Heart right ventricle (tissue), 16 donors: ENCODE measurements at places on chromosomes 6 and 20. TPM values are rescaled to one million over a fixed set of nuclear protein-coding genes. Genes with fewer than 3 reads are reported as not detected.

The PIGU gene
- total RNA-seq: 14.3 TPM

The KHDRBS2 gene
- not detected for total RNA-seq

The NHLRC1 gene
- total RNA-seq: 1.1 TPM

The ZDHHC14 gene
- total RNA-seq: 16.6 TPM

The SLC17A3 gene
- total RNA-seq: not detected

The BPIFA1 gene
- not detected for total RNA-seq

The SDC4 gene
- 69.2 TPM for total RNA-seq

The DUSP15 gene
- 1.7 TPM for total RNA-seq

The SRSF6 gene
- 51.6 TPM for total RNA-seq

The PRKN gene
- 27.5 TPM for total RNA-seq

The RNF144B gene
- 8.8 TPM for total RNA-seq

- no peak for DNase-seq
Measured at GRCh38 chr6:168242940-168243225, 76.7 kb downstream of the DACT2 start.

GRCh38 chr6:149122850-149123821 is 194.4 kb upstream of the TAB2 start:
- DNase-seq: no peak

DNA sequence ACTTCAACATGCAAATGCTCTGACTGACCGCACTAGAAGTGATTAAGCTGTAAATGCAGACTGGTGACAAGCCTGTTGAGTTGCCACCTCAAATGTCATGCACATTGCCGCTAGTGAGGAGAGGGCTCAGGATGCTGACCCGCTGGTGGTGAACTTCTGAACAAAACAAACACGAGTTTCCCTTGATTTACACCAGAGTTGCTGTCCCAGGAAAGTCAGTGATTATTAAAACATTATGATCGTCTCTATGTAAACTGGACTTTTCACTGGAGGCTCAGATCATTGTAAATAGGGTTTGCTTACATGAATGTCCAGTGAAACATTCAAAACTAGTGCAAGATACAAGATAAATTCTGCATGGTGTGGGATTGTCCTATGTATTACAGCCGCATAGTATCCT is 420.1 kb downstream of the PREX1 start:
- DNase-seq: no peak

DNA sequence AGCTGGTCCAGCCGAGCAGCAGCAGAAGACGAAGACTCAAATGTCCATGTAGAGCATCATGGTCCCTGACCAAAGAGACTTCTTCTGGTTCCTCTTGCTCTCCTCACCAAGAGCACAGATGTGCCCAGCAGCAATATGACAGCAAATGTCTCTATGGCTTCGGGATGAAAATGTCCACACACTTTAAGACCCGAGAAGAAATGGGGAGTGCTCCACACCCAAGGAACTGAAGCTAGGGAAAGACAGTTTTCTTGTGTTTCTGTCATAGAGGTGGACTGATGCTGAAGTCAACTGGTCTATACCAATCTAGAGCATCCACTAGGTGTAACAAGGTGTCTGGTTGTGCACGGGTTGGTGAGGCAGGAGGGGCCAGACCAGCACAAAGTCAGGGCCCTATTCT is 4.5 kb upstream of the CPNE1 start:
- DNase-seq: no peak

DNA sequence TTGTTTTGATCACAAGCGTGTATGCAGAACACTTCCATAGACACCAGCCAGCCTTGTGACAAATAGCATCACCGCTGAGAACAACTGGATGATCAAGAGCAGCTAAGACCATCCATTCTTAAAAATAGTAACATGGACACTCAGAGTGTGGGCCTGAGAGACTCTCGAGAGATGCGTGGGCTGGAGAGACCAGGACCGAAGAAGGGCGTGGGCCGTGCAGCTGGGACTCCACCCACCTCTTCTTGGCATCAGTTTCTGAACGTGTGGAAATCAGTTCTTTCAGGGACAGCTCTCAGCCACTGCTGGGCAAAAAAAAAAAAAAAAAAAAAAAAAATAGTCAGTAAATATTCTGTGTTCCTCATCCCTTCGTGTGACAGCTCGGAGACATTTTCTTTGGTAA is 314.5 kb upstream of the CDH4 start:
- no peak for DNase-seq

DNA sequence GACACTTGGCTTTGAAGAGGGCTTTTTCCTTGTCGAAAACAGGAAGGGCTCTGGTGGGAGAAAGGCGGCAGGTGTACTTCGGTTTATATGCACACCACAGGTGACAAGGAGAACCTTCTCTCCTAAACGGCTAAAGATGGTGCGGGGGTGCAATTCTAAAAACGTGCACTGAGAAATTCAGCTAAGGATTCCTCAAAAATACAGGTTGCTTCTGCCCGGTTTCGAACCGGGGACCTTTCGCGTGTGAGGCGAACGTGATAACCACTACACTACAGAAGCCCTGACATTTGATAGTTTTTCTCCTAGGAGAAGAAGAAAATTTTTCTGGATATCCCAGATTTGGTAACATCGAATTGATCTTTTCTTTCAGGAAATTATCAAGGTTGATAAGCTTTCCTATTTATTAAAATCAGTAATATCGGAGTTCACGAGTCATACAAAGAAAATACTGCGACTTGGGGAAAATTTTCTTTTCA is 32.0 kb downstream of the POM121L2 start:
- no peak for DNase-seq

- no peak for DNase-seq
Measured at GRCh38 chr6:139990856-139991465, 616.5 kb upstream of the CITED2 start.

- peak; percentile 28 for DNase-seq
Measured at GRCh38 chr6:128725271-128726233, 157.4 kb upstream of the LAMA2 start.

GRCh38 chr20:32600681-32601237 is 15.6 kb upstream of the NOL4L start:
- no peak for DNase-seq

GRCh38 chr20:4113615-4114603 is 98.6 kb upstream of the RNF24 start:
- DNase-seq: no peak

DNA sequence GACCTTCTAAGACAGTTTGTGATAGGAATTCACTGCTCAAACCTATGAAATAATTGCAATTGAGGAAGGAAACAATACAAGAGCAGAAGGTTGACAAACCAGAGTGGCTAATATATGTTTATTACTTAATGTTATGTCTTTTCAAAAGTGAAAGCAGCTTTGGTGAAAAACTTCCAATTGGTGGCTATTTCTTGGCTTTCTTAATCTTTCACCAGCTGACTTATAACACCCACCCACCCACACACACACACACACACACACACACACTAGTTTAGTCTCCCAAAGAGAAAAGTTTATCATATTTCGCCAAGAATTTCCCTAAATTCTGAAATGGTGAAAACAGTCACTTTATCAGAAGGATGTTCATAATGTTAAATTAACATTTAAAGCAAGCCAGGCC is 583.5 kb downstream of the EYS start:
- no peak for DNase-seq

GRCh38 chr20:32438331-32438858 is 80.3 kb downstream of the ASXL1 start:
- DNase-seq: no peak

DNA sequence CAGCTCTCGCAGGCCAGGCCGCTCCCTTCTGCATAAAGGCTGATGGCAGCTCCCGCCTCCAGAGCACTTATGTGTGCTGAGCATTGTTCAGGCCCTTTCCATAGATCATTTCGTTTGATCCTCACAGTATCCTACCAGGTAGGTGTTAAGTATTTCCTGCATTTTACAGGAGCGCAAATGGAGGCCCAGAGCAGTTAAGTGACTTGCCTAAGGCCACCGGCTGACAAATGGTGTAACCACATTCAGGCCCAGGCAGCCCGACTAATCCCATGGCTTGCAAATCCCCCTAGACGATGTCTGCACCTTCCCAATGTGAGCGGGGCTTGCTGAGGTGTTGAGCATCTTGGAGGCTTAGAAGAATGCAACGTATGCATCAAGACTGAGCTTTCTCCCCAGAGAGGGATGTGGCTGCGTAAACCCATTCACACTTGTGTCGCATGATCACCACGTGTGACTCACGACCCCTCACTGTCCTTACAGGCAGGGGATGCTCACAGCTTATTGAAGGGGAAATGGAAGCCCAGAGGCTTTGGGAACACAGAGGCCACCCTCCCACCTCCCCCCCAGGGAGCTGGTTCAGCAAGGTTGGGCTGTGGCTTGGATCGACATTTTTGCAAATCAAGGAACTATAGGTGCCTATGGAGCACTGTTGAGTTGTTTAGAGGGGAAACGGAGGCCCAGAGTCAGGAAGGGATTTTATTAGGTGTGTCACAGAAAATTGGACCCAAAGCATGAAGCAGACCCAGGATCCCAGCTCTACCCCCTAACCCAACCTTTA is 7.0 kb downstream of the BPIFB2 start:
- DNase-seq: no peak

- DNase-seq: no peak
Measured at GRCh38 chr20:57953638-57954037, 243.8 kb upstream of the PMEPA1 start.

- no peak for DNase-seq
Measured at GRCh38 chr6:121844898-121845297, 409.5 kb downstream of the GJA1 start.

DNA sequence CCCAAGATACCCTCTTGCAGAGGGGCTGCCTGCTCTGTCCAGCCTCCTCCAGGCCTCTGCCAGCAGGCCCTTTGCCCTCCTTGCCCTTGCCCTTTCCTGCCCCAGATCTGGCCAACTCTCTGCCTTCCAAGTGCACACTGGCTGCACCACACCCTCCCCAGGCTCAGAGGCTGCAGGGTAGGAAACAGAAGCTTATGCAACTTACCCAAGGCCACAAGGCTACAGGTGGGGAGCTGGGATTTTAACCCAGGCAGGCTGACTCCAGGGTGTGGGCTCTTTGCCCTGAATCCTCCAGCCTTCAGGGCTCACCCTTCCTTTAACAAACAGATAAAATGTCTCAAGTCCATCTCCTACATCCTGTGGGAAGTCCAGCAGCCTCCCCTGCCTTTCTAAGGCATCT is 14.5 kb upstream of the TRAF3IP2 start:
- DNase-seq: no peak

DNA sequence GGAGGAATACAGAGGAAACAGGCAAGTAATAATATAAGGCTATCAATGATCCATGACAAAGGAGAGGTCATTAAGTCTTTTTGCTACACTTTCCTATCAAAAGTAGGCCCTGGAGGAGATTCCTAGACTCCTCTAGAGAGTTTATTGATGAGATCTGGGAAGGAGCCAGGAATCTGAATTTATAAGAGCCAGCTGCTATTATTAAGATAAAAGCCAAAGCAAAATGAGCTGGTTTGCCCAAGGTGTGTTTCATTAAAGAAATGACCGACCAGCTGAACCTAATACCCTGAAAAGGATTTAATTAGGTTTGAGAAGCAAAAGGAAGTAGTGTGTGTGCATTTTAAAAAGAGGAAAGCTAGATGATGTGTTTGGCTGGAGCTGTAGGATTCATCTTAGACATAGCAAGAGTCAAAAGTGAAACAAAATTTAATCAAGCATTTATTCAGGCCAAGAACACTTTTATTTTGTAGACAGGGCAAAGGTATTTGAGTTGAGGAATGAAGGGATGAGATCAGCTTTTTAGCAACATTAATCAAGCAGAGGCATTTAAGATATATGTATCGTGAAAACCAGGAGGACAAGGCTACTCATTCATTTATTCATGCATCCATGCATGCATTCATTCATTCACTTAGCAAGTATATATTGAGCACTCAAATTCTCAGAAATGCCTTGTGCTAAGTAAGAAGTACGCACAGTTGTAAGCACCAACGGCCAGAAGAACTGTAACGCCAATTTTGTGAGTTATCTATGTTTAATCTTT is 43.5 kb upstream of the SCAF8 start:
- DNase-seq: no peak

DNA sequence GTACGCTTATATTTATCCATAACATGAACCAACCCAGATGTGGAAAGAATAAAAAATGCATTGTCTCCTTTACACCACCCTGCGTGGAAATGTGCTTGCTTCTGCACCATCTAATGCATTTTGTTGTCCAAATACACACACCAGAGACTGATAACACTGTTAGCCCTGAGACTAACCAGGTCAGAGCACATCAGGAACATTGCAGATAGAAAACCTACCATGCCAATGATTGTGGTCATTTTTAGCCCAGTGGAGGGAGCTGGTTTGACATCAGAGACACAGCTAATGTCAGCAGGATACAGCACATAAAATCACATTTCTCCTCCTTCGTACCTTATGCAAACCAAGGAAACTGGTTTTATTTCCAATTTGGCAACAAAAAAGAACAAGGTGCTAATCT is 528.7 kb downstream of the DOK5 start:
- no peak for DNase-seq

DNA sequence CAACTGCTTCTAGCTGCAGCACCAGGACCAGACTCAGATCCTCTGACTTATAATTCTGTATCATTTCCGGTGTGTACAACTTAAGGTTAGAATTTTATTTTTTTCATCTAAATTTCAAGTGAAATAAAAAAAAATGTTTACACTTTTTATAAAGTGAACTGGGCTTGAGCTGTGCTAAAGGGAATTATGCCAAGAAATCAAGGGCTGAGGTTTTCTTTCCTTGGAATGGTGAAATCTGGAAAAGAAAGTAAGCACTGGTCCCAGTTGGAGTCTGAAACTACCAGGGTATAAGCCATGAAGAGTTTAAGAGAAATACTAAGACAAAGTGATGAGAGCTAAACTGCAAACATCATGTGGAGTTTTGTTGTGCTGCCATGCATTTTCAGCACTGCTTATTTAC is 21.7 kb upstream of the FYN start:
- DNase-seq: no peak

GRCh38 chr6:154359679-154360078 is 3.1 kb upstream of the IPCEF1 start:
- DNase-seq: no peak

DNA sequence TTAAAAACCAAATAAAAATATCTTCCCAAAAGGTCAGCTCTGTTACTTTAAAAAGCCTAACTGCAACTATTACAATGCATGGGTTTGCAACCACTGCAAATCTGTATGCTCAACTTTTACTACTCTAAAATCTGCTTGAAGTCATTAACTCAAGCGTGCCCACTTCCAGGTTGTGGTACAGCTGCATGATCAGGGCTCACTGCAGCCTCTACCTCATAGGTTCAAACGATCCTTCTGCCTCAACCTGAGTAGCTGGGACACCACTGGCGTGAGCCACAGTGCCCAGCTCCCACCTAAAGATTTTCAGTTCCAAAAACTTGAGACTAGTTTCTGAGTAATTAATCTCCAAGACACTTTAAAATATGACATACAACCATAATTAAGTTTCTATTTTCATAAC is 8.2 kb downstream of the DIDO1 start:
- DNase-seq: no peak

GRCh38 chr6:4981761-4982160 is 22.1 kb downstream of the RPP40 start:
- no peak for DNase-seq

- no peak for DNase-seq
Measured at GRCh38 chr6:157644043-157644810, 178.8 kb upstream of the SNX9 start.

GRCh38 chr20:49846206-49846807 is 33.7 kb downstream of the SLC9A8 start:
- peak; percentile 51 for DNase-seq
